ENCODE measurements at places on chromosomes 13 and 19. TPM values are rescaled to one million over a fixed set of nuclear protein-coding genes. Genes with fewer than 3 reads are reported as not detected.

The MTUS2 gene
- 3.0 TPM for total RNA-seq

The KIR2DL3 gene
- total RNA-seq: not detected

The RGCC gene
- 8.1 TPM for total RNA-seq

The RGL3 gene
- total RNA-seq: 20.6 TPM

The ZNF547 gene
- total RNA-seq: 1.6 TPM

The LSM14A gene
- 81.0 TPM for total RNA-seq

The GJA3 gene
- 0.16 TPM for total RNA-seq

The ERICH6B gene
- total RNA-seq: not detected

The OR7A5 gene
- not detected for total RNA-seq

The EMP3 gene
- total RNA-seq: 68.4 TPM

The CRX gene
- total RNA-seq: not detected

The PTPRH gene
- total RNA-seq: 31.5 TPM

The CNFN gene
- 0.93 TPM for total RNA-seq

The UBE2M gene
- total RNA-seq: 48.5 TPM

GRCh38 chr19:22286151-22286810 is at the start of gene ZNF729:
ZNF729 (plus strand) TSS chr19:22286441; CDS start chr19:22286526, 85 bp downstream.
- no peak within 1 kb of the TSS for H3K4me3 ChIP-seq
- H3K36me3 ChIP-seq: no peaks in the 10 kb centered on the region
- no peaks in the 10 kb centered on the region for H3K4me1 ChIP-seq
- no peak for DNase-seq
- no peak within 1 kb of the TSS for H3K27ac ChIP-seq

DNA sequence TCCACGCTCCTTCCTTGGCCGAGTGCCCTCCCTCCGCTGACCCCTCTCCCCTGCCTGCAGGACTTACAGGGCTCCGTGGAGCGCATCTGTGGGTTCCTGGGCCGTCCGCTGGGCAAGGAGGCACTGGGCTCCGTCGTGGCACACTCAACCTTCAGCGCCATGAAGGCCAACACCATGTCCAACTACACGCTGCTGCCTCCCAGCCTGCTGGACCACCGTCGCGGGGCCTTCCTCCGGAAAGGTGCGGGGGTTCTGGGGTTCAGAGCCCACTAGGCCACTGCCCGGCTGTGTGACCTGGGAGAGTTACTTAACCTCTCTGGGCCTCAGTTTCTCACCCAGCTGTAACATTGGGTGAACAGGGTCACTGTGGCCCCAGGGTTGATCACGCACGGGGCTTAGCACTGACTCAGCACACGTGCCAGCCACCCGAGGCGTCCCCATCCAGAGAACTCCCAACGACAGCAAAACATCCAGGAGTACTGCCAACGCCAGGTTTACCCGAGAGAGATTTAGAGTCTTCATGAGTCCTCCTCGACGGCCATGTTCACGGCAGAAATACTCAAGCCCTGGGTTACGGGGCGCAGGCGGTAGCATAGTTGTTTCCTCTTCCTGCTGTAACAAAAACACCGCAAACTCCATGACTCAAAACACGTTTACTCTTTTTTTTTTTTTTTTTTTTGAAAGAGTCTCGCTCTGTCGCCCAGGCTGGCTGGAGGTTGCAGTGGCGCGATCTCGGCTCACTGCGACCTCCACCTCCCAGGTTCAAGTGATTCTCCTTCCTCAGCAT is 9.7 kb upstream of the SPACA4 start:
- no peak overlapping the region for H3K27ac ChIP-seq
- no peaks in the 10 kb centered on the region for H3K27me3 ChIP-seq
- no peaks in the 10 kb centered on the region for H3K36me3 ChIP-seq
- H3K4me3 ChIP-seq: no peak overlapping the region

DNA sequence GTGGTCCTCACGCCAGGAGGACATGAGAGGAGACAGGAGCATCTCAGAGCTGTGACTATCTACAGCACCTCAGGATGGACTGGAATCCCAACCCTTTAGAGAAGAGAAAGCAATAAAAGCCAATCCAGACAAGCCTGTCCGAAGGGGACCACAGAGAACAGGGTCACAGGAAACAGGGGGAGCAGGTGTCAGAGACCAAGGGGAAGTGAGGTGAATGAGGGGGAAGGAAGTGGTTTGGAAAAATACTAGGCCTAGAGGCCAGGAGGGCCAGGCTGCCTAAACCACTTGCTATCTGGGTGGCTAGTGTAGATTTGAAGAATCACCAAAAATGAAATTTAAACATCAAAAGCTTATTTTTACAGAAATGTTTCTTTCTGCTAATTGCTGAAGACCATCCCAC is 16.2 kb downstream of the TMTC4 start:
- no peak overlapping the region for H3K27ac ChIP-seq
- no peaks in the 10 kb centered on the region for H3K4me1 ChIP-seq
- no peaks in the 10 kb centered on the region for H3K36me3 ChIP-seq

GRCh38 chr19:19459707-19460251 is 54.3 kb downstream of the GATAD2A start:
- DNase-seq: no peak
- H3K27ac ChIP-seq: no peak overlapping the region
- H3K4me1 ChIP-seq: peaks cover 51% of the 10 kb centered on the region
- H3K4me3 ChIP-seq: no peak overlapping the region
- H3K27me3 ChIP-seq: no peaks in the 10 kb centered on the region

DNA sequence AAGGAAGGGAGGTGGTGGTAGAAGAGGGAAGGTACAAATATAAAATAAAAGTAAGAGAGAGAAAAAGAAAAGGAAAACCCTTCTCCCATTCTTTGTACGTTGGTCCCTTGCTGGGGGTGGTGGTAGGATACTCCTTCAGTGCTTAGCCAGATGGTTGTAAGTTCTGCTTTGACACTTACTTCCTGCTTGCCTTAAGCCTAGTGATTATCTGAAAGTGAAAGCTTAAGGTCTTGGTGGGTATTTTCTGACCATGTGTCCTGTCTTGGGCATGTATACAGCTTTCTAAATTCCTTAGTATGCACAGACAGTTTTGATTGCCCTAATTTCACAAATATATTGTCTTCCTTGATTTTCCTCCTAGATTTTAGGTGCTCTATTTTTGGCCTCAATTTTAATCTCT is 314.8 kb downstream of the PCDH17 start:
- H3K27ac ChIP-seq: no peak overlapping the region
- no peaks in the 10 kb centered on the region for H3K27me3 ChIP-seq
- H3K4me1 ChIP-seq: no peaks in the 10 kb centered on the region
- no peak for DNase-seq
- H3K4me3 ChIP-seq: no peak overlapping the region

- H3K4me1 ChIP-seq: no peaks in the 10 kb centered on the region
- no peaks in the 10 kb centered on the region for H3K27me3 ChIP-seq
- no peak overlapping the region for H3K4me3 ChIP-seq
- no peak overlapping the region for H3K27ac ChIP-seq
- no peak for DNase-seq
Measured at GRCh38 chr13:55893540-55893939, 1247.2 kb upstream of the PRR20A start.

- no peak overlapping the region for H3K4me3 ChIP-seq
- H3K27ac ChIP-seq: no peak overlapping the region
- no peaks in the 10 kb centered on the region for H3K4me1 ChIP-seq
Measured at GRCh38 chr13:87872813-87873212, 201.6 kb downstream of the SLITRK5 start.

GRCh38 chr13:113947311-113948033 is 26.4 kb downstream of the C13orf46 start:
- H3K4me1 ChIP-seq: no peaks in the 10 kb centered on the region
- H3K27ac ChIP-seq: no peak overlapping the region

DNA sequence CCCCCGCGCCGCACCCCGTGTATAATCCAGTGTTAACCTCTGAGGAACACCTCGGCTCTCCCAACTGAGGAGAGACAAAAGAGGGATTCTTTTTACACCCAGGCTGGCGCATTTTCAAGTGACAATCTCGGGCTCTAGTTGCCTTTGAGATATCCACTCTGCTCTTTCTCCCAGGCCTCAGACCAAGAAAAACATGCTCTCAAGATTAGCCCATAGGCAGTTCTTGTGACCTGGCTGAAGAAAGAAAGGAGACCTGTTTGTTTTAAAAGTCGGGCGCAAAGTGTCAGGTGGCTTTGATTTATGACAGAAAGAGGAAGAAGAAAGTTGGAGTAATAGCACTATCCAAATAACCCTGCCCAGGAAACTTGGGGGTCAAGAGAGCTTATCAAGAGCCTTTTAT is 27.3 kb downstream of the SHISA2 start:
- H3K4me1 ChIP-seq: peaks cover 15% of the 10 kb centered on the region
- no peak for DNase-seq
- H3K27ac ChIP-seq: no peak overlapping the region
- H3K27me3 ChIP-seq: peaks cover 3% of the 10 kb centered on the region
- H3K36me3 ChIP-seq: no peaks in the 10 kb centered on the region

- H3K4me3 ChIP-seq: no peak overlapping the region
- no peak overlapping the region for H3K27ac ChIP-seq
Measured at GRCh38 chr13:55084630-55085029, 2056.0 kb downstream of the OLFM4 start.

GRCh38 chr13:99323488-99323887 is 16.3 kb upstream of the GPR183 start:
- H3K4me3 ChIP-seq: no peak overlapping the region
- DNase-seq: no peak
- no peak overlapping the region for H3K27ac ChIP-seq
- no peaks in the 10 kb centered on the region for H3K27me3 ChIP-seq

DNA sequence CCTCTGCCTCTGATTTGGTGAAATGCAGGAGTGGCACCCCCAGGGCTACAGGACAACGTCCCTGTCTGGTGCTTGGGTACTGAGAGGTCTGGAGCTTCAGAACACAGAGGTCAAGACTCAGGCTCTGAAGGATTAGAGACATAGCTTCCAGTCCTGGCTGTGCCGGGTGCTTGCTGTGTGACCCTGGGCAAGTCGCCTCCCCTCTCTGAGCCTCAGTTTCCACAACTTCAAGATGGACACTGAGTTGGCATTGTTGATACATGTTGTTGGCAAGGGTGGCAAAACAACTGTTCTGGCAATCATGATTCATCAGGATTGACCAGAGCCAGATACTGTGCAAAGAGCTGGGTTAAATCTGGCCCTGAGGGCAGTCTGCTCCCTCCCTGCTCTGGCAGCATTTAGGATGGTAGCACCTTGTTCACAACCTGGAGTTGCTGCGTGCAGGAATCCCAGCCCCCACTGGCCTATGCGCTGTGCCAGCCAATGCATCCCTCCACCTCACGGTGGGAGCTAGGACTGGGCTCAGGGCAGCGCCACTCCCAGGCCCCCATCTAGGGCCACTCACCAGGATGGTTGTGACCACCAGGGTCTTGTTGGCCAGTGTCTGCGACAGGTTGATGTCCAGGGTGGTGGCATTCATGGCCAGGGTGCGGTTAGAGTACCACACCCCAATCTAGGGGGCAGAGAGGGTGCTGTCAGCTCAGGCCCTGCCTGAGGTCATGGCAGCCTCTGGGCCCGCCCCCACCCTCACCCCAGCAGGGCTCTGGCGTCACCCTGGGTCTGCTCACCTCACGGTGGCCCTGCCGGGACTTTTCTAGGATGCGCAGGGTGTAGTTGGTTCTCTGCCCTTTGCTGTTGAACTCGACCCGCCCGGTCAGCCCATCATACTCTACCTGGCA is 16.7 kb downstream of the GRIK5 start:
- no peak overlapping the region for H3K4me3 ChIP-seq
- H3K27me3 ChIP-seq: no peaks in the 10 kb centered on the region
- no peaks in the 10 kb centered on the region for H3K4me1 ChIP-seq
- no peak overlapping the region for H3K27ac ChIP-seq

DNA sequence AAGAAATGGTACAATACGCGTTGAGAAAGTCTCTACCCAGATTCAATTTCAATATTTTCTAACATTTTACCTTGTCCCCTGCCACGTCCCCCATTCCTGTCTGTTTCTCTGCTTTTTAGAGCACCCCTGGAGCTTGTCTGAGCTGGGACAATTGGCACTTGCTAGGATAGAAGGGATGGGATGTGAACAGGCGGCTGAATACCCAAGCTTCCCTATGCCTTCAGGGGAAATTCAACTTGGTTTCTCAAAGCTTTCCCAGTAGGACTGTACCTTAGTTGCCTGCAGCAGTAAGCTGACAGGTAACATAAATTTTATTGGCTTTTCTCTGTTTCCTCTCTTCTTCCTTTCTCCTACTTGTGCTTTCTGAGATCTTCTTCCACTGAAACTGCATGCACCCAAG is 1663.3 kb downstream of the EFNB2 start:
- H3K27me3 ChIP-seq: no peaks in the 10 kb centered on the region
- no peak overlapping the region for H3K4me3 ChIP-seq
- no peak for DNase-seq
- H3K36me3 ChIP-seq: no peaks in the 10 kb centered on the region
- no peak overlapping the region for H3K27ac ChIP-seq

GRCh38 chr19:48403606-48404005 is 10.1 kb downstream of the GRIN2D start:
- no peaks in the 10 kb centered on the region for H3K27me3 ChIP-seq
- DNase-seq: peak; percentile 70
- no peak overlapping the region for H3K4me3 ChIP-seq
- H3K4me1 ChIP-seq: no peaks in the 10 kb centered on the region

- peaks cover 21% of the 10 kb centered on the region for H3K4me1 ChIP-seq
- no peak overlapping the region for H3K4me3 ChIP-seq
- peak; percentile 49 for DNase-seq
- peak overlapping the region; percentile 91 for H3K27ac ChIP-seq
- no peaks in the 10 kb centered on the region for H3K27me3 ChIP-seq
Measured at GRCh38 chr19:44588771-44589112, 24.6 kb upstream of the IGSF23 start.

DNA sequence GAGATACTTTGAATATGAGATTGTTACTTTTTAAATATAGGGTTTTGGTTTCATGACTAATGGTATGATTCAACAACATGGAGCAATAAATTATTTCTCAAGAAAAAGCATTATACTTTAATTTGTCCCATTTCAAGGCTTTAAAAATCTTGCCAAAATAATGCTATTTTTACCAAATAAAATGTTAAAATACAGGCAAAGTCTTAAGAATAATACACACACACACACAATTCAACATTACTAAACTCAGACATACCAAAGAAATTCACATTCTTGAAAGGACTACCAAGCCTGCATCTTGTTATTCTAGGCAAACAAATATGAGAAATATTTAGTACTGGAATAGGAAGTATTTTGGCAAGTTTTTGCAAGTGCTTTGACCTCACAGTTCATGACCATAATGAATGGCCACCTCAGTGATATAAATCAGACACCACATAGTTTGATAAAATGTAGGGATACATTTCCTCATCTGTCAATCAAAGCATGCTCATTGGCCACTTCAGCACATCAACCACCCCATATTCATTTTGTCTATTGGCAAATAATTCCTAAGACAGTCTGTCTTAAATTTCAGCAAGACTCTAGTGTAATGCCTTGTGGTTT is 107.2 kb downstream of the NALCN start:
- no peak overlapping the region for H3K27ac ChIP-seq
- no peak for DNase-seq
- H3K36me3 ChIP-seq: no peaks in the 10 kb centered on the region
- H3K4me3 ChIP-seq: no peak overlapping the region
- H3K27me3 ChIP-seq: no peaks in the 10 kb centered on the region

- H3K27ac ChIP-seq: no peak overlapping the region
- H3K4me1 ChIP-seq: no peaks in the 10 kb centered on the region
- DNase-seq: no peak
- H3K36me3 ChIP-seq: no peaks in the 10 kb centered on the region
- no peak overlapping the region for H3K4me3 ChIP-seq
Measured at GRCh38 chr13:110769097-110769496, 55.6 kb downstream of the ING1 start.

All from hepatocyte (in vitro differentiated cells).